AG04449 (cell line): ENCODE measurements at places on chromosomes 4 and X.

DNA sequence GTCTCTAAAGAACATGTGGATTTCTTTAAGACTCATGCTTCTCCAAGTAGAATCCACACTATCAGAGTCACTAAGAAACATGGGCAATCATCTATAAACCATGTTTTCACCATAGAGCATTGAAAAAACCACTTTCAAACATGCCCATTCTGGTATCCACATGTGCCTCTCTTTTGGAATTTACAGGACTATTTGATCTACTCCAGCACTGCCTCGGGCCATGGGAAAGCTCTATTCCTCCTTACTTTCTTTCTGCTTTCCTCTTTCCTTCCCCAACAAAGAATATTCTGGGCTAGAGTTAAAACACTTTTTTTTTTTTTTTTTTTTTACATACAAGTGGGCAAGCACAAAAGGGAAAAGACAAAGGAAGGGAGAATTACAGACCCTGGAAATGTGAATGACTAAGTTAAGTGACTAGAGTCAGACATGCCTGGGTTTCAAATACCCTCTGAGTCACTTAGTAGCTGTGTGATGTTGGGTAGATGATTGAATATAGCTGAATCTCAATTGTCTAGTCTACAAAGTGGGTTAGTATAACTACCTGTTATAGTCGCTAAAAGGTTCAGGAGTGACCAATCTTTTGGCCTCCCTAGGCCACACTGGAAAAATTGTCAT, 847.7 kb upstream of the INTU start:
- no peak for DNase-seq

DNA sequence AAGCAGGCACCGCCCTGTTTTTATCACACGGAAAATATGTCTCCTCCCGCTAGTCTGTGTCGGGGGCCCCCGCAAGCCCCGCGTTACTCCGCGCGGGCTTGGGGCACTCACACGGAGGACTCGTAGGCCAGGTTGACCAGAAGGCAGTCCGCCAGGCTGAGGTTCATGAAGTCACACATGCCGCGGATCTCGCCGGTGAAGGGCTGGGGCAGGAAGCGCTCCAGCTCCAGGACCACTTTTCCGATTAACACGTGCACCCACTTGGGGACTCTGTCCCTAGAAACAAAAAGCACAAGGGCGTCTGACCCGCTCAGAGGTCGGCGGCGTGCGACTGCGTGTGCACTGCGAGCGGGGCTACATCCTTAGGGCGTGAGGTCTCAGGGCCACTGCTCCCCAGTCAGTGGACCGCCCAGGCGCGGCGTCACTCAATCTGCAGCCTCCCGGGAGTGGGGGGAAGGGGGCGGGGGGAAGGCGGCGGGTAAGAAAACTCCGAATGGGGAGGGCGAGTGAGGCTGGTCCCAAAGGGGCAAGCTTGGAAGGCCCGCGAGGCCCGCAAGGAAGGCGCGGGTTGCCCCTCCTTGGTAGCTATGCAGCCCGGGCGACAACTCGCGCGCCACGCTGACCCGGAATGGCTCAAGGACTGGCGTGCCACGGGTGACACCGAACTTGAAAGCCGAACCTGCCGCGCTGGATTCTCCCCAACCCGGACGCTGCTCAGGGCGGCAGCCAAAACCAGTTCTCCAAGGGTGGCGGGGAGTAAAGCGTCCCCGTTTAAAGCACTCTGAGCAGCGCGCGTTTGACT, 722 bp downstream of the NAAA start:
- DNase-seq = no peak

- DNase-seq = no peak
Observed at GRCh38 chrX:129823115-129823514, 20.6 kb downstream of the ZDHHC9 start.

DNA sequence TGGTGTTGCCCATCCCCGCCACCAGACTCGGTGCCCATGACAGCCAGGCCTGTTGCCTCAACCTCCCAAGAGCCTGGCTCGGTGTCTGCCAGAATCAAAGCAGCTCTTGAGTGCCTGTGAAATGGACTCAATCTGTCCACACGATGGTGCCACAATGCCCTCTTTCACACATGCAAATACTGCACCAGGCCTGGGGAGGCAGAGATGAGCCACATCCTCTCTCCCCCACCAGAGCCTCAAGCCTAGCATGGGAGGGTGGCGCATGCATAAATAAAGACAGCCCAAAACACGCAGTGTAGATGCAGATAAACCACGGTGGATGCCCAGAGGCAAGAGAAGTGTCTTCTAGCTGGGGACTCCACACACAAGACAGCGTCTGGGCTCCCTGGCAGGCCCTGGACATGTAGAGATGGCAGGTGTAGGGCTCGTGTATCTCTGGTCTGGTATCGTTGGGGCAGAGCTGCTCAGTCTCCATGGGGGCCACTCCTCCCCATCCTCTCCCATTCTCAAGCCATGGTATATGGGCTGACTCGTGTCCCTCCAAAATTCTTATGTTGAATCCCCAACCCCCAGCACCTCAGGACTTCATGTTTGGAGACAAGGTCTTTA, 65.6 kb downstream of the JAKMIP1 start:
- no peak for DNase-seq

- DNase-seq = no peak
Observed at GRCh38 chr4:39947417-39947816, 30.3 kb downstream of the PDS5A start.

DNA sequence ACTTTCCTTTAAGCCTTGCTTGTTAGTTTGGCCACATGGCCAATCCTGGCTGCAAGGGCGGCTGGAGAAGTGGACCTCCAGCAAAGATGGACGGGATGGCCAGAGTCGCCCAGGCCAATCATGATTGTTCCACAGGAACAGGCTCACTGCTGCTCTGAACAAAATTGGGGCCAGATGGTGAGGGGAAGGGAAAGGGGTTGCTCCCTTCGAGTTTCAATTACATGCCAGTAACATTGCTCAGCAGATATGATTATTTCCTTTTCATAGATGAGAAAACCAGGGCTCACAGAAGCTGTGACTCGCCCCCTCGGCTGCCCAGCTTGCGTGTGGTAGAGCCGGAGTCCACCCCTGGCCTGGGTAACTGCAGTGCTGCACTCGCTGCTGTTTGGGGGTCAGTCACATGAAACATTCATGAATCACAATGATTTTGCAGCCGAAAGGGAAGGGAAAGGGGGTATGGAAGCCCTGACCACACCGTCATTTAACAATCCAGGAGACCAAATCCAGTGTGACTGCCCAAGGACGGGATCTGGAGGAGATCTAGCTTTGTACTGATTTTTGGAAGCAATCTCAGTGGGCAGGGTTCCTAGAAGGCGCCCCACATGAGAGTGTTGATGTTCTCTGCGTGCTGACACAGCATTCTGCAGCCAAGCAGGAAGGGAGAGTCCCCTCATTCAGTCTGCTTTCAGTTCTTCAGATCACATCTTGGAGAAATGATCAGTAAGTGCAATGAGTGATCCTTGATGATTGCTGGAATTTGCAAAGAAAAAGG, 77.3 kb upstream of the MSX1 start:
- DNase-seq = no peak

DNA sequence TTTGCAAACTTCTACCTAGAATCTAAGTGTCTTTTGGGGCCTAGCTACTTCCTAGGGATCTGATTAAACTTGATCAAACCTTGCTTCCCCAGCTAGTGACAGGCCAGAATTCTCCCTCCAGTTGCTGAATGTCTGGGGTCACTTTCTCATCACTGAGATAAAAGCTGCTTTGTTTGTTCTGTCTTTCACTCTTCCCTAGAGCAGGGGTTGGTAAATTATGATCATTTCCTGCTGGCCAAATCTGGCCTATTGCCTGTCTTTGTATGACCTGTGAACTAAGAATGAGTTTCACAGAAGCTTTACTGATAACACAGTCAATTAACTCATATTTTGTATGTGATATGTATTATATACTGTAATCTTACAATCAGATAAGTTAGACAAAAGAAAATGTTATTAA, 157.8 kb upstream of the AADAT start:
- no peak for DNase-seq

GRCh38 chr4:48629458-48629857, 139.4 kb downstream of the ZAR1 start:
- no peak for DNase-seq

DNA sequence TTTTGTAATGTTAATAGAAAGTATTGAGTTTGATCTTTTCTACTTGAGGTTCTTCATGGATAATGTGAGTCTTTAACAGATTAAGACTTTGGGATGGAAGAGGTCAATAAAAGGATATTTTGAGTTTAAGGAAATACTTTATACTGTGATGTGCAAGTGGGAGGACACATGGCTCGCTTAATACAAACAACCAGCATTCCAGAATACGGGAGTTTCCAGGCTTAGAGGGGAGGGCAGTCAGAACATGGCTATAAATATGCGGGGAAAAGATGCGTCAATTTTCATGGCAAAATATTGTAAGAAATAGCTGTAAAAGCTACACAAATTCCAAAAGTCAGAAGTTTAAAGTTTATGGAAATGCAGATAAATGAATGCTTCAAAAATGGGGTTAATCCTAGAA, 192.3 kb downstream of the AASDH start:
- DNase-seq = no peak

GRCh38 chr4:183146478-183146877, 47.4 kb downstream of the WWC2 start:
- DNase-seq = no peak

- no peak for DNase-seq
Observed at GRCh38 chr4:41853973-41854372, 81.3 kb upstream of the TMEM33 start.

DNA sequence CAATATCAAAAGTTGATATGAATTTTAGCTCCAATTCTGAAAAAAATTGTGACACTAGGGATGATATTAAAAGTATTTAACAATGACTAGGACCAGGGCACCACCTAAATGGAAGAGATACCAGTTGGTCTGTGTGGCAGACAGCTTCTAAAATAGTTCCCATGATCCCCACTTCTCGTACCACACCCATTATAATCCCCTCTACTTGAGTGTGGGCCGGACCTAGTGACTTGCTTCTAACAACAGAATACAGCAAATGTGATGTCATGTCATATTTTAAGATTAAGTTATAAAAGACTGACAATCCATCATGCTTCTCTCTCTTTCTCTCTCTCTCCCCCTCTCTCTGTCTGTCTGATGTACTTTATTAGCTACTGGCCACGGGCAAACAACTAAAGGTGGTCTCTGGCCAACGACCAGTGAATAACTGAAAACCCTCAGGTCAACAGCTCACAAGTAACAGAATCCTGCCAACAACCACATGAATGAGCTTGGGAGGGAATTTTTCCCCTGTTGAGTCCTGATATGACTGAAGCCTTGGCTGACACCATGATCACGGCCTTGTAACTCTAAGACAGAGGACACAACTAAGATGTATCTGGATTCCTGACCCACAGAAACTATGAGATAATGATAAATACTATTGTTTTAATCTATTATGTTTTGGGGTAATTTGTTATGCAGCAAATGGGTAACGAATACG, 34.4 kb downstream of the FAM13A start:
- DNase-seq = no peak

- DNase-seq = no peak
Observed at GRCh38 chr4:186557061-186557460, 1.7 kb upstream of the MTNR1A start.

DNA sequence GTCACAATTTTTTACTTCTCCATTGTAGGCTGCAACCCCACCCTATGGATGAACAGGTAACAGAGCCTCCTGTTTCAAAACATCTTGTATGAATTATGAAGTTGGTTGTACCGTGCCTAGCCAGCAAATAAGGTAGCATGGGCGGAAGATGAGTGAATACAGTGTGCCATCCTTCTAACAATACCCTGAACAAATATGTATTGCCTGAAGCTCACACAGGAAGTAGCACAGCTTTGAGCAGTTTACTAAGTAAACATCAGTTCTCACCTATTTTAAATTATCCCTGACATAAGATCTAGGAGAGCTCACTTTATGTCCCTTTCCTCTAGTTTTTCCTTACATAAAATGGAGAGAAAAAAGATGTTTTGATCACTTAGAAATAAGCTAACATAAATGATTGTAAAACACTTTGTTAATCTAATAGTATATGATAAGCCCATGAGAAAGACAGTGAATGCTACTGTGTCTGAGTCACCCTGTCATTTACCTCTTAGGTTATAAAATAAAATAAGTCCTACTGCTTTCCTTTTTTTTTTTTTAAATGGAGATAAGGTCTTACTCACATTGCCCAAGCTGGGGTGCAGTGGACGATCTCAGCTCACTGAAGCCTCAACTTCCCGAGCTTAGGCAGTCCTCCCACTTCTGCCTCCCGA, 36.6 kb downstream of the GRSF1 start:
- DNase-seq = no peak

- DNase-seq = no peak
Observed at GRCh38 chr4:166499820-166500219, 626.8 kb downstream of the TLL1 start.

DNA sequence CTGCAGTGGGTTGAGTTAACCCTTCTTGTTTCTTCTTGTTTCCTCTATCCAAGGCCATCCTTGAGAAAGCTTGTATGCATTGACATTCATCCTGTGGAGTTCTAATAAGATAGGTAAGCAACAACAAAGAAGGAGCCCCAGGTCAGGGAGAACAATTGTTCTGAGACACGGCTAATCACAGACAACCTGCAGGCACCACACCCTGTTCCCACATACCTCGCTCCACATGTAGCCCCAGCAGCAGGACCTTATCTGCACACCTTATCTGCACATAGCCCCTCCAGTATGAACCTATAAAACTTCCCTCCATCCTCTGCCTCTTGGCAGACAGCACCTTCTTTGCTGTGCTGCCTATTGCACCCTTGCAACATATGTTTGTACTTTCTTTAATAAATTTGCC, 129.1 kb downstream of the MSL3 start:
- no peak for DNase-seq

GRCh38 chr4:150181536-150181935, 103.3 kb downstream of the DCLK2 start:
- no peak for DNase-seq

GRCh38 chrX:131752493-131753198, 208.8 kb downstream of the OR13H1 start:
- no peak for DNase-seq

DNA sequence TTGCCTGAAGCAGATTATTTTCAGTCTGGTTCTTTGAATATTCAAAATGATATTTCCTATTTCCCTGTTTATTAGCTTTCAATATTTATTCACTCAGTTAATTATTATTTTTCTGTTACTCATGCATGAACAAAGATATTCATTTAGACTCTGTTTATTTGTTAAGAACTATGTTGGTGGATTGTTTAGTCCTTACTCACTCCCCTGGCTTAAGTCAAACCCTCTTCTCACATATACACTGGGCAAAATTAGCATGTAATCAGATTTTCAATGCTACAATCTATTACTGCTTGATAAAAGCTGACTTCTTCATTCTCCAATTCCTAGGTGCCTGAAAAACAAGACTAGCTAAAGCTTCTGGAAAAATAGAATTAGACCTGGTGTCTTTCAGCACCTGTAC, 335.8 kb downstream of the FAT4 start:
- DNase-seq = no peak
